Fibroblast of skin of back (primary cell): ENCODE measurements at places on chromosomes 4 and X.

DNA sequence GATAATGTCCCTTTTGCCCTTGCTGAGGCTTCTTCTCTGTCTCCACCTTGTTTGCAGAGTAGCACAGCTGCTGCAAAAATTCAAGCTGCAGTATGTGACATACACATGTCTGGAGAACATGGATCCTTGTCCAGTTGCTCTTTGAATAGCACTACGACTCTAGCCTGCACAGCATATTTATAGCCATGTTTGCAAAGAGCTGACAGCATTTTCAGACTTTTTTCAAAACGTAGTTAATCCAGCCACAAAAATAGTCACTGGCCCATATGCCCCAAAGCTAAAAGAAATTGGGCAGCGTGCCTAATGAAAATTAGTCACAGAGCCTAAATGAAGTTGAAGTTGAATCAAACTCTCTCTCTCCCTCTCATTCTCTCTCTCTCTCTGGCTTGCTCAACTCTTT is 17.5 kb downstream of the SLC16A2 start:
- DNase-seq, result no peak

DNA sequence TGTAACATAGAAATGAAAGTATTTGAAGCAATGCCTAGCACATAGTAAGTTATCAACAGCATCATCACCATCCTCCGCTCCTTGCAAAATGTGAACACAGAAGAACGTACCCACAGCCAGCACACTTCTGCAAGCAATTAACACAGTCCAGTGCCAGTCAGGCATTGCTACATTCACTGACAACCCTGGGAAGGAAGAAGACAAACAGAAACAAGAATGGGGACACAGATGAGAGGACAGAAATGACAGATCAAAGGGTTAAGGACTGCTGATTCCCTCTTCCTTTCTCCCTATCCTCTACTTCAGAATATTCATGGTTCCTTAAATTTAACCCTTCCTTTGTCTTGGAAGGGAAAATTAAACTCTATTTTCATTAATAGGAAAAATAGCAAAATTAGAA is 53.1 kb downstream of the CHM start:
- no peak for DNase-seq

DNA sequence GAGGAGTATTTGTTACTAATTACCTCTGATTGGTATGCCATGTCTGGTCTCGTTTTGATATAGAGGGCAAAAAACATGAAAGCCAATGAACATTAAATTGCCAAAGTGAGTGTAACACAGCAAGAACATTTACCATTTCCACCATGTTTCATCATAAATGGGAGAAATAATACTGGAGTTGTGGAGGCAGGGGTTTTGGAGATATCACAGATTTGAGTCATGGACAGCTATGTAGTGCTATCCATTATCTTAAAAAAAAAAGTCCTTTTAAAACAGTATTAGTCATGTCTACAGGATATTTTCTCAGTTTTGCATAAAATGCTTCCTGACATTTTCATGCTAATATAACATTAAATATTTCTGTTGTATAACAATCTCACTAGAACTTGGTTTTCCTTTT is 301.2 kb downstream of the IL1RAPL1 start:
- peak; percentile 75 for DNase-seq

DNA sequence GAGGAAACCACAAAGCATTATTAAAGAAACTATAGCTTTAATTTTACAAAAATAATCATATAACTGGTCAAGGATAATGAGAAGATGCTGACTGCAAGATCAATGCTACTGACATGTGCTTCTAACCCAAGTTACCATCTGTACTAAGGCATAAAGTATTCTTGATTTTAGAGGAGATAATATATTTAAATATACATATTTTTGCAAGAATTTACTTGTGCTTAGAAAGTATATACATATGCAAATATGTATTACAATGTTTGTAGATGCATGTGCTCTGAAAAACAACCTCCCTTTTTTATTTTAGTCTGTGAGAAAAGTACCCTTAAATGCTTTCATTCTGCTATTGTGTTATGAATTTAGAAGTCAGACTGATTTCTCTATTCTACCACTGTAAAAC is 740.7 kb upstream of the SLIT2 start:
- DNase-seq, result no peak

DNA sequence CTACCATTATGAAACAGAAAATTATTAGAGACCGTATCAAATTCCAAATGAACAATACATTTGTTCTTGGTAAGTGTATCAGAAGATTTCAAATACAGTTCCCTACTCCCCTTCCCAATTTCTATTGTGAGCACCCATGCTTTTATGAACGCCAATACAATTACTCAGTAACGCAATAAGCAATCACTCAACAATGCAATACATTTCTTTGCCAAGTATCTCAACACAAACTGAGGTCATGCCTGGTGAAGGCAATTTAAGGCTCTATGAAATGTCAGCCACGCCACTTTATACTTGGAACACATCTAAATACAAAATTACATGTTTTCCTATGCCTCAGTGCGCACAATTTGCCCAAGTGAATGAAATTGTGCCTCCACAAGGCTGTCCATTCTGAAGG is 712 bp downstream of the PNPLA4 start:
- peak; percentile 22 for DNase-seq

DNA sequence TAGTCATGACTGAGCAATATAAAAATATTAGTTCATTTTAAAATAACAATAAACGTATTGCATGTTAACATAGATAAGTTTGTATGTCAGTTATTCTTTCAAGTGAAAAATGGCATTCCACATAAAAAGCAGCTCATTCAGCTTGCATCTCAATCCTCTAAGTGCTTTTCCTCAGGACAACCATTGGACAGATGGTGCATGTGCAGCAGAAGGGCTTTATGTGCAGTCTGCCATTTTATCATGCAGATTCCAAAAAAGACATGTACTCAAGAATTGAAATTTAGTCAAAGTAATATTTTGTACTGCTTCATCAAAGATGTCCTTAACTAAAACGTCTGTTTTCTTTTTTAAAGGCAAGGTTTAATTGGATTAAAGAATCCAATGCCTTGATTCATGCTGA is 93.4 kb downstream of the RS1 start:
- DNase-seq, result no peak

GRCh38 chr4:146478009-146478408 is 43.7 kb downstream of the SLC10A7 start:
- DNase-seq, result no peak

DNA sequence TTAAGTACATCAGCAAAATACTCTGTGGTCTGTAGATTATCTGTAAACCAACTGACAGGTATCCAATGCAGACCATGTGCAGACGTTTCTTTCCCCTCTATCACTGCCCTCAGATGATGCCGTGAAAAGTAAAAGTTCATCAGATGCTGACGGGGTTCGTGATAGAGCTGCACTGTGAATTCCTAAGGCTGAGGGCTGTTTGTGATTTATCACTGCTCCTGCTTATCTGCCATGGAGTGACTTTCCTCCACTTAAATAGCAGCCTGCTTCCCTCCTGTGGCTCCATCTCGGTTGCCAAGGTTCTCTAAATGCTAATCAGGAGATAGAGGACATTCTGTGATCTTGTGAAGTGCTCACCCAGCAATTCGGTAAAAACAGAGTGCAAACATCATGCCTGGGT is 89.3 kb upstream of the SRD5A3 start:
- no peak for DNase-seq

DNA sequence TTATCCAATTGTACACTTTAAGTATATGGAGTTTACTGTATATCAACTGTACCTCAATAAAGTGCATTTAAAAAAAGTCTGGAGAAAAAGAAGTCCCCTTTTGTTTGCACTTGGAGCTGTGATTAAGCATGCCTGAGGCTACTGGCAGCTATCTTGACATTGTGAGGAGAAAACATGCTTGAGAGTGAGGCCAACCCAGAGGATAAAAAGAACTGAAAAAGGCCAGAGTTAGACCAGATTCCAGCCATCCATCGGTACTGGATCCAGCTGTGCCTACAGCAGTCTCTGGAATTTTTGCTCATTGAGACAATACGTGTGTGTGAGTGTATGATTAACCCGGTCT is 57.4 kb downstream of the LGI2 start:
- DNase-seq, result no peak
